ENCODE measurements at places on chromosomes 11 and 22.

GRCh38 chr11:121892131-121892681 is 223.8 kb downstream of the BLID start:
- DNase-seq, result no peak

GRCh38 chr11:75279273-75279672 is 38.7 kb downstream of the TPBGL start:
- no peak for DNase-seq

DNA sequence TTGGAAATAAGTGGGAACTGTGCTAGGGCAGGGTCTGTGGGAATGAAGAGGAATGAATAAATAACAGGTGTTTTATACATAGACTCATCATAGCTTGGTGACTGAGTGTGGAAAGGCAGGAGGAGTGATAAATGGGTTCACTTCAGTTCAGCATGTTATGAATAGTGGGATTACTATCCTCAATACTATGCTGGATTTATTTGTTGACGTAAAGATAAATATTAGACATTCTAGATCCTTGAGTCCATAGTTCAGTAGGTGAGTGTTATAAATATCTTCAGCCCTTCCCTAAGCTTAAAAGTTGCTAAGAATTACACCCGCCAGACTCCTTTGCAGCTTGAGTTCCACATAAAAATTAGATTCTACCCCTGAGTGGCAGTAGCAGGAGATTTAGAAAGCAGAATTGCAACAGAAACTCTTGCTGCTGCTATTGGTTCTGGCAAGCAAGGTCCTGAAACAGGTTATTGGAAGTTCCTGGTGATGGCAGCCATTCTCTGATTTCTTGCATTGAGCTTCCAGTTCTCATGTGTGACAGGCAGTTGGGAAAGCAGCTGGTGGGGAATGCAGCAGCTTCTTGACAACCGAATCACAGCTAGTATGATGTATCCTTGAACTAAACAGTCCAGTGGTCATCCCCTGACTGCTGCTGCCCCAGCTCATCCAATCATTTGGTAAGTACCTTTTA is 1558.9 kb downstream of the FAM181B start:
- no peak for DNase-seq

DNA sequence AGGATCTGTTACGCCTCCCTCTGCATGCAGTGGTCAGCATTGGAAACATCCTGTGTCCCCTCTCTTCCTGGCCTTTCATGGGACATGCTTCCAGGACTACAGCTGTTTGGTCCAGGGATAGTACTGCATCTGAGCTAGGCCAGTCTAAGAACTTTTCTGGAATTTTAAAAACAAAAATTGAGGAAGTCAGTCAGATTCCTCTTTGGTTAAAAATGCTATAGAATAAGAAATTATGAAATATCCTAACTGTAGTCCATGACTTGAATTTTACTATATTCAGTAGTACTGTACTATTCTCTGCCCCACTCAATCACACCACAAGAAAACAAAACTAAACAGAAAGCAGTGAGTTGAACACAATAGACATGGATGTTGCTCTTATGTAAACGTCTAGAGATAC is 201.0 kb upstream of the CADM1 start:
- no peak for DNase-seq

GRCh38 chr11:68998390-68998911 is 14.6 kb downstream of the MRGPRF start:
- no peak for DNase-seq

- DNase-seq, result no peak
These were observed 11.5 kb upstream of the DKK3 start for GRCh38 chr11:12019866-12020416.

GRCh38 chr11:71372693-71373657 is 75.2 kb downstream of the DHCR7 start:
- peak; percentile 8 for DNase-seq

DNA sequence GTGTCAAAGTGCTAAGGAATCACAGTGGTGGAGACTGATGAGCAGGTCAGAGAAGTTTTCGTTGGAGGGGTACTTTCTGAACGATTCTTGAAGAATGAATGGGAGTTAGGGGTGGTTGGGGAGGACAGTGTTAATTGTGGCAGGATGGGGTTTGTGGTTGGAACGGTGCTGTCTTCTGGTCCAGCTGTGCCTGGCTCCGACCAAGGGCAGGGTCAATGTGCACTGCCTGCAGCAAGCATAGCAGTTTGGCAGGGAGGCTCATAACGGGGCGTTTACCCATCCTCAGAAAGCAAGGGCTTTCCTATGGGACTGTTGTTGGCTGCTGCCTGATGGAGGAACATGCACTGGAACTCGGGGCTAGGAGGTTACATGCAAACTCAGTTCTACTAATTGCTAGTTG is 265.8 kb downstream of the KIRREL3 start:
- no peak for DNase-seq

DNA sequence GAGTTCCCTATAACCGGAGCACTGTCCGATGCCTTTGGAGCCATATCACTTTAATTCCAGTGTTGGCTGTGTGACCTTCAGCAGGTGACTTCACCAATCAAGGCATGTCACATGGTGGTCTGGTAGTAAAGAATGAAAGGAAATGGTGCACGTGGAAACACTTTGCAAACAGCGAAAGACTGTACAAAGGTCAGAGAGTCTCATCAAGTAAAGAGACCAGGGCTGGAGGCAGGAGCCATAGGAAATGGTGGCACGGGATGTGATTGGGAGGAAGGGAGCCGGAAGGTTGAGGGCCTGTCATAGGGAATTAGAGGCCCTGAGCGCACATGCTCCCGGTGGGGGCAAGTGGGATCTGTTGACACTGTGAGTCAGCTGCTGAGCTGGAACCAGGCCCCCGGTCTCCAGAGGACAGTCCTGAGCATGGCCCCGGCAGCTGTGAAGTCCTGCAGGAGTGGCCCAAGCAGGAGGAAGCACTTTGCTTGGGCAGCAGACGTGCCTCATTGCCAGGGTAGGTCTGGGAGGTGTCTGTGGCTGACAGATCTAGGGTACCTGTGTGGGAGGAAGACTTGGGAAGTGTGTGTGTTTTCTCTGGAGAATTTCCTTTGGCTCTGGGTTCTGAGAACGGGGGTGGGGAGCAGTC is 2.0 kb downstream of the DAGLA start:
- no peak for DNase-seq

DNA sequence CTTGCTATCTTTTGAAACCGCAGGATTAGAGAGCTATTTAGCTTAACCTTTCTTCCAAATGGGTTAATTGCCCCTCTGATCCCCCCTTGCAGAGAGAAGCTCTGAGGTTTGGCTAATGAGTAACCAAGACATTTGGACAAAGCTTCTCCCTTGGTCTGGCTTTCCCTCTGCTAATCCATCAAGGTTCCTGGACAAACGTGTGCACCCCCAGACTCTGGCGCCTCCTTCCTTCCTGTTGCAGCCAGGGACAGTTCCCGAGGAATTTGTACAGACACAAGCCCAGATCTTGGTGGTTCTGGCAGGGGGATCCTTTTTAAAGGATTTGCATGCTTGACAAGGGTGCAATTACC is 1.6 kb downstream of the KIAA1671 start:
- DNase-seq, result peak; percentile 47

- no peak for DNase-seq
These were observed 11.4 kb downstream of the GLB1L3 start for GRCh38 chr11:134287561-134287960.

- DNase-seq, result no peak
These were observed 30.2 kb downstream of the SLC1A2 start for GRCh38 chr11:35389112-35389511.

DNA sequence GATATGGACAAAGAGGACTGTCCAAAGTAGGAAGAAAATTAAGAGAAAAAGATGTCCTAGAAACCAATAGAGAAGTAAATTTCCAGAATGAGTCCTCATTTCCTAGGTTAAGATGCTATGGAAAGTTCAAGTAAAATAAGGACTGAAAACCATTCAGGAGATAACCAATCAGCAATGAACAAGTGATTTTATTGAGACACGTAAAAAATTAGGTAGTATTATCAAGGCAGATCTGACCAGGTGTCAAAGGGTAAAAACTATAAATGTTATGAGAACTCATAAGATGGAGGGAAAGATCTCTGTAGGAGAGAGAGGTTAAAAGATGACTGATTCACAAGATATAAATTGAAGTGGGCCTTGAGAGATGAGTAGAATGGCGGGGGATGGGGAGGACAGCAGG is 50.2 kb downstream of the SPATA19 start:
- DNase-seq, result no peak

DNA sequence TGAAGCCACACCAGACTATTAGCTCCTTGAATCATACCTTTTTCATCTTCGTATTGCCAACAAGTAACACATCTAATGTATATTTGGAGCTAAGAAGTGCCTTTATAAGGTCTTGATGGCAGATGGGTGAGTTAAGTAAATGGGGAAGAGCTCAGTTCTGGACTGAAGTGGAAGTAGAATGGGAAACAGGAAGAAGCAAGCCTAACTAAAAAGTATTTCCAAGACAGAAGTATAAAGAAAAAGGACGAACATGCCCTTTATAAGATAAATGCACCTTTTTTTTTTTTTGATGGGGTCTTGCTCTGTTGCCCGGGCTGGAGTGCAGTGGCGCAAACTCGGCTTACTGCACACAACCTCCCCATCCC is 14.5 kb downstream of the CRTAM start:
- DNase-seq, result no peak

DNA sequence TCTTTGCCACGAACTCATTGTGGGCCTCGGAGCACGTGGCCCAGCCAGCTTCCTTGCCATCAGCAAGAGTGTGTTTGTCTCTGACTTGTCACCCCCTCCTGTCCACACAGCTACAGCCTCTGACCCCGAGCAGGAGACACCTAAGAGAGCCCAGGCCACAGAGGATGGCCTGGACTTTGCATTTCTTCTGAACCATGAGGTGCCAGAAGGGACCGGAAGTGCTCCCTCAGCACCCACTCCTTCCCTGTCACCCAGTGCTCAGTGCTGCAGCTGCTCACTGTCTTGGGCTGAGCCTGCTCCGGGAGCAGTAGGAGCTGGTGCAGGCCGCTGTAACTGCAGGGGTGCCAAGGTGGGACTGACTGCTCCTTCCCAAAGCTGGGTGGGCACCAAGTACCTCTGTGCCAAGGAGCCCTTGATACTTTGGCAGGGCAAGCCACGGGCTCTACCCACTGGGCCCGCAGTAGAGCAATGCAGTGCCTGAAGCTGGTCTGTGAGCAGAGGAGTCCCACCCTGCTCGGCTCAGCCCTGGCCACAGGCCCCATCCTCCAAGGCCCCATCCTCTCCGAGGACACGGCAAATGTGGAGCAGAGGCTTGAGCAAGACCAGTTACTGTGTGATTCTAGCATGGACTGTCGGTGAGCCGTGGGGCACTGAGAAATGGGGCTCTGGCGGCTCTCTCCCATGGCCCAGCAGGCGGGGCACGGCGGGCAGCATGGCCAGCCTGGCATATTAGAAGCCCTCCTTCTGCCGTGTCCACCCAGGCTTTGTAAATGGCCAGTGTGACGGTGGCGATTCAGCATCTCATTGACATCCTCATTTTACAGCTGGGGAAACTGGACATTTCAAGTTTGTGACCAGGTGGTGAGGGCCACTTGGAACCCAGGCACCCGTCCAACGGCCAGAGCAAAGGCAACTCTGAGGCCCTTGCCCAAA is 6.3 kb downstream of the GRK2 start:
- DNase-seq, result no peak

DNA sequence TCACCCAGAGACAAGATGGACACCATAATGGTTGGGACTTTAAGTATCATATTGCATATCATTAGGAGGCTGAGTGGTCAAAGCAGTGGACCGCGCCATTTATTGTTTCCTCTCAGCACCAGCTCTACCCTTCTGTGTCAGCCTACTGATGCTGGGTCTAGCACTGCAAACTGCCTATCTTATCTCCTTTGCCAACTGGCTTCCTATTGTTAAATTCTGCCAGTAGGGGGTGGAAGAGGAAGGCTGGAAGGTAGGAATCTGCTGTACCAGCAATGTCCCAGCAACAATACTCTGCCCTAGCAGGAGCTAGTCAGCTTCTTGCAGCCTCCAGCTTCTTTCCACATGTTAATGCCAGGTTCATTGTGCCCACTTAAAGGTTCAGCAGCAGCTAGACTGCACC is 367.1 kb upstream of the PDGFD start:
- no peak for DNase-seq

- peak; percentile 2 for DNase-seq
These were observed 123.8 kb downstream of the RAB38 start for GRCh38 chr11:88051396-88051795.

DNA sequence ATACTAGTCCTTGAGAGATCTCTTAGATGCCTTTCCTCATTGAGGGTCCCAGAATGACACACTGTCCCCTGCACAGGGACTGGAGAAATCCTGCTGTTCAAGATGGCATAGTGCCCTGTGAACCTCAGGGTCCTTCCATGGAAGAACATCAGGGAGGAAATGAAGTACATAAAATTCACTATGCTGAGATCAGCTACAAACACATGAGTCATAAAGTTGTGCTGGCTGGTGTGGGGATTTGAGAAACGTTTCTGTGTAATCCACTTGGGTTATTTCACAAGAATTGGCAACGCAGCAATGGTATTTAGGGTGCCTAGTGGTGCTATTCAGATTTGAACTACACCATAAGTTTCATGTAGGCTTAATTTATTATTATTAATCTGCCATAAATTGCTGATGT is 174.4 kb downstream of the MAML2 start:
- DNase-seq, result peak; percentile 41

DNA sequence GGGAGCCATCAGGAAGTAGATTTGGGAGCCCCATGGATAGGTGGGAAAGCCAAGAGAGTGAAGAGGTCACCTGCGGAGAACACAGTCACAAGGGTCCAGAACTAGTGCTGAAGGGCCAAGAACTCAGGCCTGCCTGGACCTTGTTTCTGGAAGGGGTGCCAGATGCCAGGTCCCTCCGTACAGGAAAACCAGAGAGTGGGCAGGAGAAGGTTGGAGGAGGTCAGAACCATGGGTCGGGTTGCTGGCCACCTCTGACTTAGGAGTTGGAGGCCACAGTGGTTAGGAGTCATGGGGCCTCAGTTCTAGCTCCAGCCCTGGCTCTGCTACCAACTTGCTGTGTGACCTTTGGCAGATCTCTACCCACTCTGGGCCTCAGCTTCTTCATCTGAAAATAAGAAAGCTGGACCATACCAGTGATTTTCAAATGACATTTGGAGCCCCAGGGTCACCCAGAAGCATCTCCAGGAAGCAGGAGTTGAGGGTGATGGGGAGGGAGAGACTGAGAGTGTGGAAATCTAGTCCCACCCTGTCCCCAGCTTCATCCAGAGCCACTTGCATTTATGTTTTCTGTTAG is 20.8 kb upstream of the TUB start:
- no peak for DNase-seq

- no peak for DNase-seq
These were observed 569.3 kb downstream of the BRD1 start for GRCh38 chr22:49258107-49259010.

DNA sequence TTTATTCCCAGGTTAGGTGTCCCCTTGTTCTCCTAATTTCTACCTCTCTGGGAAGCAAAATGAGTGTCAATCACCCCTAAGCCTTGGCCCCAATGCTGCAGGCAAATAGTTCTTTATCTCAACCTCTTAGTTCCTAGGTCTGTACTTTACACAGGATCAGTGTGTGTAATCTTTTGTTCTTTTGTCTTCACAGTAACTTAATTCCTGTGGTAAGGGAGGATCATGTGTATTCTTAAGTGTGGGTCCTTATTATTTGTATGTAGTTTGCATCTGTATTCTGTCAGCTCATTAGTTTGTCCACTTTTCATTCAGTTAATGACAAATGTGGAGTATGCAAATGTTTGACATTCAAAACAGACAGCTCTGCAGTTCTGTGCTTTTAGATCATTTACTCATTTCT is 166.7 kb downstream of the FAT3 start:
- no peak for DNase-seq

Data from RKO (cell line).